H1 (cell line): ENCODE measurements at places on chromosomes 2 and 18. TPM values are rescaled to one million over a fixed set of nuclear protein-coding genes. Genes with fewer than 3 reads are reported as not detected.
A peak's percentile ranks its signal among the peaks of the same experiment; 100 is the strongest.

Gene C1QL2
- total RNA-seq, result 0.88 and 1.1 TPM in 2 replicates

Gene ZNF521
- total RNA-seq, result 15.8 and 16.8 TPM in 2 replicates

Gene MARCHF4
- 2.9 TPM in 2 replicates for total RNA-seq

Gene SAG
- total RNA-seq, result not detected in 2 replicates

Gene MYL12B
- 164 and 174 TPM in 2 replicates for total RNA-seq

Gene ASXL3
- total RNA-seq, result 1.3 TPM in 2 replicates

Gene CCDC68
- total RNA-seq, result 0.80 and 0.92 TPM in 2 replicates

Gene RUFY4
- 0.32 TPM in 1 of 2 replicates, not detected in the other for total RNA-seq

Gene NEU2
- not detected in 2 replicates for total RNA-seq

Gene IGFBP2
- total RNA-seq, result 322 and 326 TPM in 2 replicates

Gene ARHGAP28
- 14.4 and 15.4 TPM in 2 replicates for total RNA-seq

Gene CXCR4
- total RNA-seq, result 1.3 and 1.8 TPM in 2 replicates

Gene LYPD6
- 8.8 and 8.9 TPM in 2 replicates for total RNA-seq

DNA sequence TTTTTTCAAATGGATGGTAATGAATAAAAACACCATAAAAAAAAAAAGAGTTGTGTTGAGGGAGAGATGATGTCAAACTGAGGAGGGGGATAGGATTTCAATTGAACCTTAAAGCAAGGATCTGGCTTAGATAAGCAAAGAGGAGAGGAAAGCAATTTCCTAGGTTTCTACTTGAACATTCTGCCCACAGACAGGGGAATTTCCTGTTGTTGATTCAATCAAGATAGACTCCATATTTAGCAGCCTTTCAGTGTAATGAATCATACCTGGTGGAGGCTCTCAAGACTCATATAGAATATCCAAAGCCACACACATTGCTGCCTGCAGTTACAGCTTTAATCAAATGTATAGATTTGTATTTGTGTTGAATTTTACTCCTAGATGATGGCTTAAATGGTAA lies 294.4 kb upstream of the PIK3C3 start:
- no peak for DNase-seq

DNA sequence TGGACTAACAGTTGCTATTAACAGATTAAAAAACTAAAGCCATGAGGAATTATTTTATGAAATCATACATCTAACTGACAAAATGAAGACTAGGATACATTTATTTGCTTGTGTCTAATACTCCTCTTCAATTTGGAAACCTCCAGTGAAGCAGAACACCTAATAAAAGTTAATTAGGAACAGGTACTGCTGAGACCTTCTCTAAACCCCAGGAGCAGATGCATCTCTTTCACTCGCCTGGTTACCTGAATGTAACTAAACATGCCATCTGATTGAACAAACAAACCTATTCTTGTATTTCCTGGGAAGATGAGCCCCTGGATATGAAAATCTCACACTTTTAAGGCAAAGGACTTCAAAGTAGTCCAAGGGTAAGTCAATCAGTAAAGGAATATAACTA lies 898.2 kb downstream of the NRXN1 start:
- DNase-seq, result no peak

DNA sequence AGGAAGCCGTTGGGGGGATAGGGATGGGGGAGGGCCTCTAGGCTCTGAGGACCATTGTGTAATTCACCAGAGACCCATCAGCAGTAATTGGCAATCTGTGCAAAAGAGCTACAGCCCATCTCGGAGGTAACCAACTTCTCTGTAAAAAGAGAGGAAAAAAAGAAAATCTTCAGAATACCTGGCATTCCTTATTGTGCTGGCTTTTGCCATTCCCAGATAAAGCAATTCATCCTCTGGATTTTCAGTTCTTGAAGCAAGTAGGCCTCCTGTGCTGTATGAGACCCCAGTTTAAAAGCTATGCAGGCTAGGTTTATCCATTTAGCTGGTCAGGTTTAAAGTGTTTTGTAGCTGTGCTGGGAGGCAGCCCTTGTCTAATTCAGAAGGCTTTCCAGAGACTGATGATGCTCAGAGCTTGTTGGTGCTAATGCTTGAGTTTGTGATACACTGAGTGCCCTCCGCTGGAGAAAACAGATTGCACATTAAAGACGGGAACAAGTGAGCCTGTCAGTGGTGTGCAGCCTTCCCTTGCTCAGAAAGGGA lies at the start of gene LRRTM4:
TSS of gene LRRTM4 (minus strand) at position 446 of the 540 bp plus-strand sequence.
- DNase-seq, result no peak

GRCh38 chr2:216829533-216829932 lies 30.3 kb downstream of the TNP1 start:
- no peak for DNase-seq

GRCh38 chr2:226702376-226702775 lies 97.2 kb downstream of the IRS1 start:
- DNase-seq, result no peak

GRCh38 chr18:12939162-12939561 lies 8.6 kb upstream of the SEH1L start:
- DNase-seq, result no peak

GRCh38 chr18:61635901-61636528 lies 256.8 kb downstream of the RNF152 start:
- DNase-seq, result no peak

GRCh38 chr2:228703152-228703551 lies 521.7 kb upstream of the SPHKAP start:
- no peak for DNase-seq

GRCh38 chr2:20108655-20109396 lies 57.4 kb upstream of the LAPTM4A start:
- DNase-seq, result no peak

DNA sequence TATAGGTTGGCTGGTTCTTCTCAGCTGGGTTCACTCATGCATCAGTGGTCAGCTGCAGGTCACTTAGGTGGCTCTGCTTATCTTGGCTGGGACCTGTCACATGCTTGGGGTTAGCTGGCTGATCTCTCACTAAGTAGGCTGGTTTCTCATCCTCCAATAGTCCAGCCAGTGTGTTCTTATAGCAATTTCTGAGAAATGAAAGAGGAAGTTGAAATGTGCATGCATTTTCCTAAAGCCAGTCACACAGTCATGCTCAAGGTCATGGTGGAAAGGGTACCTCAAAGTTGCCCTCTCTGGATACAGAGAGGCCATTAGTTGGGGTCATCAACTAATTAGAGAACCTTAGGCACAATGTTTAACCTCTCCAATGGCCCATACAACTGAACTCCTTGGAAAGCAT lies 64.4 kb downstream of the KLHL29 start:
- DNase-seq, result no peak

GRCh38 chr2:100011272-100011731 lies 131.1 kb downstream of the AFF3 start:
- DNase-seq, result no peak

DNA sequence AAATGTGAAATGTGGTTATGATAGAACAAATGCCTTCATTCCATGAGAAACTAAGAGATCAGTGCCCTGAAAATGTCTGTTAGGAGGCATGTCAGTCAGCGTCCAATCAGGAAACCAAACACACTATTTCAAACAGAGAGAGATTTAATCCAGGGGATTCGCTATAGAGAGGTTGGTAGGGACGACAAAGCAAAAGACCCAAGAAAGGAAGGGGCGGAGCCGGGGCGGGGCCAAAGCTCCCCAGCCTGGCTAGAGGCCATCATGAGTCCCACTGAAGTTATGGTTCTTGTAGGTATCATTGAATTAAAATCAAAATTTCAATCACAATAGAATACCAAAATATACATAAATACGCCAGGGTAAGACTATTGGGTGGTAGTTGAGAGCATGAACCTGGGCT lies 32.9 kb upstream of the RNF149 start:
- DNase-seq, result peak; percentile 77

- DNase-seq, result no peak
Observed at GRCh38 chr2:41695198-41696113, 352.4 kb upstream of the PKDCC start.

- DNase-seq, result no peak
Observed at GRCh38 chr2:165472922-165473321, 3.4 kb downstream of the CSRNP3 start.

DNA sequence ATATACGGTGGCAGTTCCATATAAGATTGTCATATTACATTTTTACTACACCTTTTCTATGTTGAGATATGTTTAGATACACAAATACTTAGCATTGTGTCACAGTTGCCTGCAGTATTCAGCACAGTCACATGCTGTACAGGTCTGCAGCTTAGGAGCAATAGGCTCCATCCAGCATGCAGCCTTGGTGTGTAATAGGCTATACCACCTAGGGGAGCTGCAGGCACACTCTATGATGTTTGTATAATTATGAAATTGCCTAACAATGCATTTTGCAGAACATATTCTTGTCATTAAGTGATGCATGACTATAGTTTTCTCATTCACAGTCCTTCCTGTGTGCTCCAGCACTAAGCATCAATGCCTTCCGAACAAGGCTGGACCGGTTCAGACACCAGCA lies 133.4 kb downstream of the NDUFA10 start:
- no peak for DNase-seq

DNA sequence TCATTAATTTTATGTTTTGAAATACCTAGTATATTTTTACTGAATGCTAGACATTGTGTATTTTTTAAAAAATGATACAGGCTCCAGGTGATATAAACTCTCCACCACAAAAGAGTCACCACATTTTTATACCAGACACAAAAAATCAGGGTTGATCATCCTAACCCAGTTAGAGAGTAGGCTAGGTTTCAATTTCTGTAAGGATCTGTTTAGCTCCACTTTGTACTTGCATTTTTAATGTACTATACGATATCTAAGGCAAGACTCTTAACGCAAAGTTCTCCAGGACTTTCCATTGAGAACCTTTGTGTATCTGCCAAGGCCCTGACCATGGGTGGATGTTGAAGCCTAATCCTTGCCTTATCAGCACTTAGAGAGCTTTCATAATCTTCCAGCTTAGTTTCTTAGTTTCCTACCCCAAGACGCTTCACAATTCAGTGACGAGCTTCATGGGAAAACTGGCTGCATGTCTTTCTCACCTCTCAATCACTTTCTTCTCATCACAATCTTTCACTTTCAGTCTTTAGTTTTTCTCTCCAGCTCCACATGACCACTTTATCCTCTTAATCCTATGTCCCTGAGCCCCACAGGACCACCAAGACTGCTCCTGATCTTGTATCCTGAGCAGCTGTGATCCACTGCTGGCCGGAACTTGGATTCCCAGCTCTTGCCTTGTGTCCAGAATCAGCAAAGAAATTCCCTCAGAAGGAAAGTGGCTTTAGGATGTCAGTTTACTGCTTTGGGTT lies 635.8 kb downstream of the RNF144A start:
- no peak for DNase-seq

DNA sequence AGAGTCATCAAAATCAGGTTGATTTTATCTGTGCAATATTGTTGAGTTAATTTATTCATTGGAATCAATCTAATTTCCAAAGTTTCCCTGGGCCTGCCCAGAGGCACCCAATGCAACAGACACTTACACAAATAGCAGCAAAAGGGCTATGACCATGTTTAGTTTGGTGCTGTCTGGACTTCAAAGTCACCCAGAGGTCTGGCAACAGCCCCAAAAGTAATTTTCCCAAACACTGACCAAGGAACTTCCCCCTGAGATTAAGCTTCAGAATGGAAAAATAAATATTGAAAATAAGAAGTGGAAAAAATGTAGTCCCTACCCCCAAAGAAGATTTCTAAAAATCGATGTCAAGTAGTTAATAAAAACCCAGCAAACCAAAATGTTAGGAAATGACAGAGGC lies 70.9 kb upstream of the RNF152 start:
- DNase-seq, result no peak

DNA sequence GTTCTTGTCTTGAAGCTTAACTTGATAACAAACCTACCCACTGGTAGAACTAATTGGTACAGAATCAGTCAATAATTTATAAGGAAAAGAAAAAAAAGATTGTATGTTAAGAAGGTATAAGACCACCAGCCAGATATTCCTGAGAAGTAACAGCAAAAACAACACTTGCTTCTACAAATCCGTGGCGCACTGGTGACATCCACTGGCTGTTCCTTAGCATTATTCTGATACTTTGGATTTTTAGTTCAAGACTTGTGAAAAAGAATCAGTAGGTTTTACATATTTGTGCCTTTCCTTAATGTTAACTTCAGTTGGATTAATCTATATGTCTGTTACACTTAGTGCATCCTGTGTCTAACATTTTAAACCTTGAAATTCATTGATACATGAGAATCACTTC lies 141.8 kb downstream of the GRB14 start:
- no peak for DNase-seq

GRCh38 chr2:102599486-102599885 lies 19.9 kb upstream of the SLC9A2 start:
- no peak for DNase-seq

GRCh38 chr2:215379948-215380347 lies 55.9 kb downstream of the FN1 start:
- no peak for DNase-seq

DNA sequence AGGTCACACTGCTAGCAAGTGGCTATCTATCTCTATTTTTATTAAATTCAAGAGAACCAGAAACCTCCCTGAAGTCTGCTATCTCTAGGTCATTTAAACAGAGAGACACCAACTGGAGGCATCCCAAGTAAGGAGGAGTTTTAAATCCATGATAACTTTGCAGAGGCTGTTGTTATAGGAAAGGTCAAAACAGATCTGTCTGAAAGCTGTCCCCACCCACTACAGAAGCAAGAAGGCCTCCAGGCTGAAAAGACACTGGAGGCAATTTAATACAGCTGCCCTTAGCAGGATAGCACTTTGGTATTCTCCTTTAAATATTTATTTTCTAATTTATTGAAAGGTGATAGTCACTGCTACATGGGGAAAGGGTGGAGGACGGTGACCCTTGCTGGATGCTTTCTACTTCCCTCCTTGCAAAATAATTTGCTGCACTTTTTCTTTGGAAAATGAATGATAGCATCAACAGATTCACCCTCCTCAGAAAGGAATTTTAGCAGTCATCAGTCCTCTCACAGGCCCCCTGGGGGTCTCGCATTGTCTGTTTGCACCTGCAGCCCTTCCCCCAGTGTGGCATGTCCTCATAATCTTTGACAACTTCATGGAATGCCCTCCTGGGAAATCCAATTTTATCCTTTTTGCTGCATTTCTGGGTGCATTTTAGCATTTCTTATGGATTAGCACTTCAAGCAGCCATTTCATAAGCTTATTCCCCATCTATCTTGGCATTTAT lies 429.5 kb upstream of the TNP1 start:
- no peak for DNase-seq

DNA sequence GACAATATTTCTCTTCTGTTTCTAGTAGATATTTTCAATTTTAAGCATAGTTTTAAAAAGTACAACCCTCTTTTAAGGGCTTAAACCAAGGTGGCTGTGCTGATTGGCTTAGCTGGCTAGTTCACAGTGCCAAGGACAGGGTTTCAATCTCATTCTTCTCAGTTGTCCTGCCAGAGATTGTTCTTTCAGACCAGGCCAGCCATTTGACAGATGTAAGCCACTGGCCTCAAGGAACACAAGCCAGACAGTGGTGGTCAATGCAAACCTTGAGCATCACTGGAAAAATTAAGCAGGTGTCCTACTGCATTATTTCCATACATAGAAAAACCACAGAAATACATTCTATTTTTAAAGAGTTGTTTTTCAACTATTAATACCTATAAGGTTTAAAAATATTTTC lies 5.9 kb downstream of the RNF103 start:
- no peak for DNase-seq

DNA sequence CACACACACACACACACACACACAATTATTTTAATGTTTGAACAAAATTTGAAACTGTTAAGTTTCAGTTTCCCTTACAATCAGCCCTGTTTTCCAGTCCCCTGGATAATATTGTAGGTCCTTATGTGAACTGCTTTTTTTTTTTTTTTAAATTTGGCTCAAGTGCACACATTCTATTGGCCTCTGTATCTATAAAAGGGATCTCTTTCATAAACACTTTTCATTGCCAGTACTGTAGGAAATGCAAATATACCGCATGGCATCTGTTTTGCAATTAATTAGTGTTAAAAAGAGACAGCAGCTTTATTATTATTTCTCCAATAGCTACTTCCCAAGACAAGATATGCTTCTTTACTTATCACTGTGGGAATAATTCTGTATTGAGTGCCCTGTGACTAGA lies 738.7 kb downstream of the EPHA4 start:
- no peak for DNase-seq

GRCh38 chr2:55156984-55157383 lies 75.1 kb downstream of the CLHC1 start:
- DNase-seq, result no peak
